ENCODE measurements at places on chromosomes 5 and 9. TPM values are rescaled to one million over a fixed set of nuclear protein-coding genes. Genes with fewer than 3 reads are reported as not detected.

IGFBPL1 gene
- total RNA-seq: 2.9 TPM

TSSK1B gene
- not detected for total RNA-seq

PCDHGC3 gene
- 6.8 TPM for total RNA-seq

PSD2 gene
- total RNA-seq: 0.03 TPM

FGFR4 gene
- 22.0 TPM for total RNA-seq

PWWP2A gene
- 11.9 TPM for total RNA-seq

WNT8A gene
- total RNA-seq: not detected

CLIC3 gene
- total RNA-seq: 2.4 TPM

LCN10 gene
- total RNA-seq: not detected

C5orf63 gene
- 4.0 TPM for total RNA-seq

MSX2 gene
- total RNA-seq: 6.7 TPM

CNTLN gene
- total RNA-seq: 6.3 TPM

CTNND2 gene
- total RNA-seq: not detected

INSL6 gene
- total RNA-seq: not detected

CAVIN4 gene
- 0.53 TPM for total RNA-seq

CDC20B gene
- total RNA-seq: 0.14 TPM

PLCXD3 gene
- total RNA-seq: 0.48 TPM

CBY3 gene
- not detected for total RNA-seq

ADAMTS2 gene
- total RNA-seq: 0.11 TPM

SLF1 gene
- 8.8 TPM for total RNA-seq
